ENCODE measurements at places on chromosomes 12 and 14.

DNA sequence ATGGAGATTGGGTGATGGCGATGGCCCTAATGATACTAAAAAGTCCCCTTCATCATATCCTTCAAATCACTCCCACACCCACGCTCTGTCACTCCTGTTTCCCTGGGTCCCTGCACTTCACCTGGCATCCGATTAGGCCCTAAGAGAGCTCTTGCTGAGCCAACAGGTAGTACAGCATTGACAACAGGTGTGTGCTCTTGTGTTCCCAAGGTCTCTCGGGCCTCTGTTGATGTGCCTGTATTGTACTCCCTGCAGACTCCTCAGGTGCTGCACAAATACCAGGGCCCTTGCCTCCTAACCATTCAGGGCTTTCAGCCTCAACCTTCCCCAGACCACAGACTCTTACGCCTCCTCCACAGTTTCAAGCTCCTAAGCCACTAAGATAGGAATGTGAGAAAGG, 25.8 kb upstream of the VDR start:
- no peak for DNase-seq

DNA sequence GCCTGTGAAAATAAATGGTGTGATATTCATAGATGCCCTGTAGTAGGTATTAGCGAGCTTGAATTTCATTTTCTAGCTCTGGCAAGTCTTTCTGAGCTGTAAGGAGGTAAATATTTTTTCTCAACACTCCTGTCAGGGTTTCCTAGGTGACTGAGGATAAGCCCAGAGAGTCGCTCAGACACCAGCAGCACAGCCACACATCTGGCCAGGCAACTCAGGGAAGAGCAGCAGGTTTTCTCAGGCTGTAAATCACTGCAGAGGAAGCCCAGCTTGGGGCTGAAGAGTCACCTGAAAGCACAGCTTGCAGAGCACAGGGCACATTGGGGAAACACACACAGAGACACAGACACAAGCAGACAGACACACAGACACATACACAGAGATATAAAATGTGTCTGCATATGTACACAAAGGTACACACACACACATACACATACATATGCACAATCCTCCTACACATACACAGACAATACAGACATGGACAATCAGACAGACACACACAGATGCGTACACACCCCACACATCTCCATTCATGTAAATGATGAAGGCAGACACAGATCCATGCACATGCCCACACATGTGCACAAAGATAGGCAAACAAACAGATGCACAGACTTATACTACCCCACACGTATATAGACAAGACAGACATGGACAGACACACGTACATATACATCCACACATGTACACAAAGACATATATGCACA, 232.0 kb upstream of the TMTC1 start:
- no peak for DNase-seq

- DNase-seq = no peak
These were observed 185.3 kb downstream of the CALM1 start for GRCh38 chr14:90582166-90582565.

GRCh38 chr14:48350971-48351370, 675.6 kb upstream of the MDGA2 start:
- no peak for DNase-seq

GRCh38 chr12:179885-180284, 34.1 kb downstream of the SLC6A12 start:
- DNase-seq = no peak

GRCh38 chr12:125079648-125080645, 14.7 kb downstream of the AACS start:
- DNase-seq = no peak

GRCh38 chr14:29814156-29815015, 113.3 kb downstream of the PRKD1 start:
- DNase-seq = no peak

DNA sequence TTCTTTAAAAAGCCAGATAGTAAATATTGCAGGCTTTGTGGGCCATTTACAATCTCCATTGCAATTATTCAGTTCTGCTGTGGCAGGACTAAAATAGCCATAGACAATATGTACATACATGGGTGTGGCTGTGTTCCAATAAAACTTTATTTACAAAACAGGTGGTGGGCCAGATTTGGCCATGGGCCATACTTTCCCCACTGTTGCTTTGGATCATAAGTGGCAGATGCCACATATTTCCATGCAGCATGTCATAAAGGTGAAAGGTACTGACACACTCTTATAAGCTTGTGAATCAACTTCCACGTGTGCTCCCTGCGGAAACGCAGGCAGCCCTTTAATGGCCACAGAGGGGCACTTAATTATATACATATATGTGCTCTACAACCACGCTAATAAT, 244.4 kb upstream of the FOXN3 start:
- DNase-seq = no peak

- DNase-seq = no peak
These were observed 4.9 kb upstream of the NECAP1 start for GRCh38 chr12:8077207-8077606.

DNA sequence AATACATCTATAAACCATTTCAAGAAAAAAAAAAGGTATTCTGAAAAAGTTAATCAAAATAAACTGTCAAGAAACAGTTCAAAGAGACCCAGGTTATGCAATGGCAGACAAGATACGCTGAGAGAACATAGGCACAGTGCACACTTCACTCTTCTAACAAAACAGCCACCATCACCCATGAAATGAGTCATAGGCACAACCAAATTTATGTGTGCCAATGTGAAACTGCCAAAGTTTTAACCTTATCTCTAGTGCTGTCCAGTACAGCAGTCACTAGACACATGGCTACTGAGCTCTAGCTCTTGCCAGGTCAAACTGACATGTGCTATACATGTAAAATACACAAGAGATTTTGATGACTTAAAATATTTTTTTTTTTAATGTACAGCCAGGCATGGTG, 1.4 kb downstream of the CEP128 start:
- no peak for DNase-seq

GRCh38 chr14:22271838-22272799, 316.9 kb downstream of the DAD1 start:
- no peak for DNase-seq

DNA sequence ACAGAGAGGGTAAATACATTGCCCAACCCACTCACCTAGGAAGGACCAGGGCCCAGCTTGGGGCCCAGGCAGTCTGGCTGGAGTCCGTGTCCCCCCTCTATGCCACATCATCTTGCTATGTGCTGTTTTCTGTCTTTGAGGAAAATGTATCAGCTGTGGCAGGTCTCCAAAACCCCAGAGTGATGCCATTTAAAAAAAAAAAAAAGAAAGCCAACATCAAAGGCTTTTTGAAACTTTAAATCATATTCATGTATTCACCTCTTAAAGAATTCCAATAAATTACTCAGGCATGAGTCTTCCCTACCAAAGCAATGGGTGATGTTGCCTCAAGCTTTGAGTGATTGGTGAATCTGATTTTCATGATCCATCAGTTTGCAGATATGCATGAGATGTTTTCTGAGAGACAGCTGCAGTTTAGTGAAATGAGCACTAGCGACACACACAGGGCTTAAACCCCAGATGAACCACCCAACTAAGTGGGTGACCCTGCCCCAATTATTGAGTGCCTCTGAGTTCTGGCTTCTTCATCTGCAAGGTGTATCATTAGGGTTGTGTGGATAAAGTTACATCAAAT, 6.1 kb downstream of the KRT81 start:
- DNase-seq = no peak

- no peak for DNase-seq
These were observed 27.7 kb upstream of the FZD10 start for GRCh38 chr12:130134563-130134915.

DNA sequence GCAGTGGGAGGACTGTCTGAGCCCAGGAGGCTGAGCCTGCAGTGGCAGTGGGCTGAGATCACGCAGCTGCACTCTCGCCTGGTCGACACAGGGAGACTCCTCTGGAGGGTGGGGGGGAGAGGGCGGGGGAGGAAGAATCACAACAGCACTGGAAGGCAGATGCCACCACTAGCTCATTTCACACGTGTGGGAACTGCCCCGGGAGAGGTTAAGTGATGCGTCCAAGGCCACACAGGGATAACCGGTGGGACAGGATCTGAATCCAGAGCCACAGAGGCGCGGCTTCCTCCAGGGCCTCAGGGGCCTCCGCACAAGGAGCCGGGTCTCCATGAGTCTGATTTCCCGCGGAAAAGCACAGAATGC, 20.8 kb downstream of the STX2 start:
- DNase-seq = peak; percentile 23
